ENCODE measurements at places on chromosomes 3 and 15.

DNA sequence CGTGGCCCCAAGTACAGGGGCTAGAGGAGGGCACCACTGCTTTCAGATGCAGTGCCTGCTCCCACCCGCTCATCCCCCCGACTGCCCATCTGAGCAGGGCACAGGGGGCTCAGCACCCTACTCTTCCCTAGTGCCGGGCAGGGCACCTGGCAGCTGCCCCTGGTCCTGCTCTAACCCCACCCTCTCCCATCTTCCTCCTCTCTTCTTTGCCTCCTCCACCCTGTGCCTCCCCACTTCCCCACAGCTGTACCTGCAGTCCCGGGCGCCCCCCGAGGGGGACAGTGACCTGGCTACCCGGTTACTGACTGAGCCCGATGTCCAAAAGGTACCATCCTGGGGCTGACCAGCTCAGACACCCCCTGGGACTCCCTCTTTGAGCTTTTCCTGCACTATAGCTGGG is 12.8 kb downstream of the NBEAL2 start:
- no peak for DNase-seq

- DNase-seq, result no peak
These were observed 401.1 kb downstream of the NAALADL2 start for GRCh38 chr3:175260145-175260794.

DNA sequence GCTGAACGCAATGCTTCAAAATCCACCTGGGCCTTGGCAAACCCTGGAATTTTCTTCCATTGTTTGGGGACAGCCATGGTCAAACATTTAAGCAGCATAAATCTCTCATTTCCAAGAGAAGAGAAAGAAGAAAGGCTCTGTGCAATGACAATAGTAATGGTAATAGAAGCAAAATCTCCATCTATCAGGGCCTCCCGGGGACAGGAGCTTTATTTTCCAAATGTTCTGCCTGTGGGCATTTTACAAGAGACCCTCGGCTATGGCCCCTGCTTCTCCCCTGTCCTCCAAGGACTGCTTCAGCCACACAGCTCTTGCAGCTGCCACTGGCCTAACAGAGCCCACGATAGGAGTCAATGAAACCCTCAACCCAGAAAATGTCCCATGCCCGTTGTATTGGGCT is 12.7 kb upstream of the FAM240A start:
- no peak for DNase-seq

GRCh38 chr3:17795711-17796110 is 53.3 kb upstream of the TBC1D5 start:
- no peak for DNase-seq

GRCh38 chr3:104412608-104413580 is 953.8 kb upstream of the ALCAM start:
- no peak for DNase-seq

DNA sequence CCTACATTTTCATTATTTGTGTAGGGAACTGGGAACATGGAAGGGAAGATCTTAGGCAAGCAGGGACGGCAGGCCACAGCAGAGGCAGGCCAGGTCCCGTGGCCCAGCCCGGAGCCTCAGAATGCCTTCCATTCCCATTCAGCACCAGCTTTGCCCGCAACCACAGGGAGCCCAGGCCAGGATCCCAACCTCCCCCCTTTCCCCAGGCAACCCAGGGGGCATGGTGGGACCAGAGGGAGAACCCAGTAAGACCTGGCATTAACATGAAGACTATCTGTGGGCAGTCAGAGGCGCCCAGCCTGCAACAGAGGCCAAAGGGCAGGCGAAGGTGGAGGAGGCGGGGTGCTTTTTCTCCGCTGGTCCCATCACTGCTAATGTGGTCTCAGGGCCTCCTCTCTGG is 135.6 kb downstream of the TPRA1 start:
- no peak for DNase-seq

GRCh38 chr3:117409701-117410459 is 700.3 kb downstream of the TUSC7 start:
- no peak for DNase-seq

DNA sequence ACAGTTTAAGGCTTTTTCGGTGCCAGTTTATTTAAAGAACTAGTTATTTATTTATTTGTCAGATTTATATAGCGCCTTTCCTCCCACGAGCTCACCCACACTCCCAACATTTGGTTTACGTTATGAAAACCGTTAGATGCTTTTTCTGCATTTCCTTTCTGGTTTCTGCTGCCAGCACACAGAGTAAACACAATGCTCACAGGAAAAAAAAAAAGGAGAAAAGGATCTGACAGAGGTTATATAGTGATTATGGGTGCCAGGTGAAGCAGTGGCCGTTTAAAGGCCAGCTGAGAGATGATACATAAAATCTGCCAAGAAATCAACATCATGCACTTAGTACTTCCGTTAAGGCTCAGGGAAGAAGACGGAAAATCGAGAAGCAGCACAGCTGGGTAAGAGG is 37.9 kb downstream of the ETV5 start:
- DNase-seq, result no peak

- DNase-seq, result no peak
These were observed 62.8 kb upstream of the GATA2 start for GRCh38 chr3:128555841-128556240.

GRCh38 chr3:146308222-146308621 is 57.3 kb upstream of the PLSCR4 start:
- DNase-seq, result no peak

DNA sequence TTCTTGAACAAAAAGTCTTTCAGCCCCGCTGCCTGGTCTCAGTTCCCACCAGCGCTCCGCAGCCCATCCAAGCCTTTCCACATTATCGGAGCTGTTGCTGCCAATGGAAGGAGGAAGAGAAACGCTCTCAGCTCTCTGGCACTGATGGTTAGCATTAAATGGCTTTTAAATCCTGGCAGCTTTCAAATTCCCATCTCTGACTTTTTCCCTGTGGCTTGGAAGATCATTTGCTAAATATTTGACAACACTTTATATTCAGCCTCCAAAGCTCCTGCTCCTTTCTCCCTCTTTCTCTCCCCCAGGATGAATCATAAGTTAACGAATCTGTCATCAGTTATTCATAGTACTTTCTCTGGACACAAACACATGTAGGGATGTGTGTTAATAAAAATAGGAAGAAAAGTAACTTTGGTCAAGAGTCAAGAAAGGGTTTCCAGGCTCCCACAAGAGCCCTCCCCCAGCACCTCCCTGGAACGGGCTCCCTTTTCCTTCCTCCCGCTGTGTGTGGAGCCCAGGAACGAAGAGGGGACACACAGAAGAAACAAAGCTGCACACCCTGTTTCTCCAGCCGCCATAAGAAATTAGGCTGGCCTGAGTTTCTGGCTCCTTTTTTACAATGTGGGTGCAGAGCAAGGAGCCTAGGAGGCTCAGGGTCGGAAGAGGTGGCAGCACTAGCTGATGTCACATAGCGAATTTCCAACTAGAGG is 47.6 kb upstream of the TSEN2 start:
- DNase-seq, result no peak

DNA sequence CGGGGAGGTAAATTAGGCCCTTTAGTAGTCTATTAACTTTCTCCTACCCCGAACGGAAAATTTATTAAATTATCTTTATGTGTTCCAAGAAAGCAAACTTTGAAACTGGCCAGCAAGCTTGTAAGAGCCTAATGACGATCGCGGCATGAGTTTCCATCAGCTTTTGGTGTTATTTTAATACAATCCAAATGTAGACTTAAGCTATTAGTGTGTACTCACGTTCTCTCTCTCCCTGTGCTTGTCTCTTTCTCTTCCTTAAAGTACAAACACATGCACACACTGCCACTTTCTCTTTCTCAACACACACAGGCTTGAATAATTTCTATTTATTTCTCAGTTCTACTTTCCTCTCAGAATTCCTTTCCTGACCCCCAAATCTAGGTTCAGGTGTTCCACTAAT is 108.8 kb upstream of the MME start:
- DNase-seq, result no peak

GRCh38 chr15:65655026-65655425 is 33.3 kb downstream of the SLC24A1 start:
- no peak for DNase-seq

GRCh38 chr3:147614210-147614609 is 205.0 kb downstream of the ZIC1 start:
- no peak for DNase-seq

DNA sequence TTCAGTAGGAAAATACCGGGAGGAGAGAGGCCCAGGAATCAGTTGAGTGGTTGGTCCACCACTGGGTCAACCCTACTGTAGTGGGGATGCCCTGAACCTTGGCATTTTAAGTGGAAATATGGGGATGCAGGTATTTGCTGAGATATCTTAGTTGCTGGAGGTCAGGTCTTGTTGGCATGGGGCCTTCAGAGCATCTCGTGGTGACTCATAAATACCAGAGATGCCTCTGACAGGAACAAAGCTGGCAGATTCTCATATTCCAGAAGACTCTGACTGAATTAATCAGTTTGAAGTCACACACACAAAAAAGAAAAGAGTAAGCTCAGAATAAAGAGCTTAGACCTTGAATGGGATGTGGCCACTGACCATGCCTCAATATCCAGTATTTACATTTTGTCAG is 91.6 kb downstream of the CACNA2D3 start:
- DNase-seq, result no peak

GRCh38 chr3:180835501-180835900 is 77.0 kb upstream of the FXR1 start:
- no peak for DNase-seq

DNA sequence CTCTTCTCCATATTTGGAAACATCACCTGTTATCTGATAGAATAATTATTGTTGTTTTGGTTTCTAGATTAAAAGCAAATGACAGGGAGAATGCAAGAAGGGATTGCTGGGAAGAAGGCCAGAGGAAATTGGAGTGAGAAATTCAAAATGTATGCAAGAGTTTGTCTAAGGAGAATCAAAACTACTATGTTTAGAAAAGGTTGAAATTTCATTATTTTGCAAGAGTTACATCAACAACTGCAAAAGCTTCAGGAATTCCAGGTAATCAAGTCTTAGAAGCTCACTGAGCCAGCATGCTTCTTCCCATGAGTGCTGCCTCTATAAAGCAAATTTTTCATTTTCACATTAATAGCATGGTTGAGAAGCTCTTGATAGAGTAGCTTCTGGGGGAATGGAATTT is 177.2 kb upstream of the GBE1 start:
- no peak for DNase-seq

DNA sequence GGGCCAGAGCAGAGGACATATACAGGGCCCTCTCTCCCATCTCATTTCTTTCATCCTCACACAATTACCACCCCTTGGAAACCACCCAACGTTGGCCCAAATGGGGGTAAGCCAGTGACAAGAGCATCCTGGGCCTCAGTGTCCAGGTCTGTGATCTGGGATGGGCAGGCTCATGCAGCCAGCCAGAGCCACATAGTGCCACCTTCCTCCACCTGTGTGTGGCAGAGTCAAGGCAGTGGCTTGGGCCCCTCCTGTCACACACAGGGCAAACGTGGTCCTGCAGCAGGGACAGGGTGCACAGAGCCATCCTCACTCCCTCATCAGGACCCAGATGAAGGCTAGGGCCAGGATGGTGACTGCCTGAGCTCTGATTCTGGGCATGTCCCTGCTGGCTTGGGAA is 2.3 kb upstream of the MYL3 start:
- no peak for DNase-seq

GRCh38 chr3:30696403-30696819 is 90.0 kb downstream of the TGFBR2 start:
- no peak for DNase-seq

DNA sequence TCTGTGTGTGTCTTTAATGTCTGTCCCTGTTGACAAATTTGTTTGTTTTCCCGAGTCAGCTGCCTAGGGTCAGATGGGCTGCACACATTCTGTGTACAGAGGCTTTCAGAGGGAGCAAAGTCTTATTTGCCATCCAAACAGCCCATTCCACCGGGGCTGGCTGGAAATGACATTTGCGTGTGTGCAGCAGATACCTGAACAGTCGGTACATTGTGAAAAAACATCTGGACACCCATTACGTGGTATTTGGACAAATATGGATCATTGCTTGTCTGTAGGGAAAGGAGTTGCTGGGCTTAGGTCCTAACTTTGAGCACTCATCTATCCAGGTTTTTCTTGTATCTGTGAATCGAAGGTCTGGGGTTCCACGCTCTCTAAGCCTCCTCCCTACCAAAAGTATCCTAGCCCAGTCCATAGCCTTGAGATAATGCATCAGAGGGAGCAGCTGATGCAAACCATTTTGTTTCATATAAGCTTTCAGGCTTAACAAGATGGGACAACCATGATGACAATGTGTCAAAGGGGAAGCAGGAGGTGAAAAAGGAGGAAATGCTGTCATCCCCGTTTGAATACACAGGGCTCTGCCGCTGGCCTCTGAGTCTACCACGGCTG is 22.2 kb upstream of the CMTM8 start:
- no peak for DNase-seq

DNA sequence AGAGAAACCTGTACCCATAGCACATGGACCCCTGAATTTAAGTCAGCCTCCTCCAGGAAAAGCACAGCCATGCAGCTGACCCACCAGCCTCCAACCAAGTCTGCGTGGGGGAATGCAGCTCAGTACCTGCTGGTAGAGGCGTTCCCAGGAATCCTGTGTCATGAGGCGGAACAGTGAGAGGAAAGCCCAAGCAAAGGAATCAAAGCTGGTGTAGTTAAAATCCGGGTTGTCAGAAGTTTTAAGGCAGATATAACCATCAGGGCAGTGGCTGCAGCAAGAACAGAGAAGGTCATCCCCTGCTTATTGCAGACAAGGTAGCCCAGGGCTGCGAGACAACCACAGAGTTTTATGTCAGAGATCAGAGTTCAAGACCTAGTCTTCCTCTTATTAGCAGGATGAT is 59.1 kb downstream of the SCN10A start:
- no peak for DNase-seq

- DNase-seq, result no peak
These were observed 80.6 kb downstream of the MYO9A start for GRCh38 chr15:72037321-72037720.

GRCh38 chr15:77959432-77959879 is 118.1 kb downstream of the TBC1D2B start:
- DNase-seq, result peak; percentile 72

DNA sequence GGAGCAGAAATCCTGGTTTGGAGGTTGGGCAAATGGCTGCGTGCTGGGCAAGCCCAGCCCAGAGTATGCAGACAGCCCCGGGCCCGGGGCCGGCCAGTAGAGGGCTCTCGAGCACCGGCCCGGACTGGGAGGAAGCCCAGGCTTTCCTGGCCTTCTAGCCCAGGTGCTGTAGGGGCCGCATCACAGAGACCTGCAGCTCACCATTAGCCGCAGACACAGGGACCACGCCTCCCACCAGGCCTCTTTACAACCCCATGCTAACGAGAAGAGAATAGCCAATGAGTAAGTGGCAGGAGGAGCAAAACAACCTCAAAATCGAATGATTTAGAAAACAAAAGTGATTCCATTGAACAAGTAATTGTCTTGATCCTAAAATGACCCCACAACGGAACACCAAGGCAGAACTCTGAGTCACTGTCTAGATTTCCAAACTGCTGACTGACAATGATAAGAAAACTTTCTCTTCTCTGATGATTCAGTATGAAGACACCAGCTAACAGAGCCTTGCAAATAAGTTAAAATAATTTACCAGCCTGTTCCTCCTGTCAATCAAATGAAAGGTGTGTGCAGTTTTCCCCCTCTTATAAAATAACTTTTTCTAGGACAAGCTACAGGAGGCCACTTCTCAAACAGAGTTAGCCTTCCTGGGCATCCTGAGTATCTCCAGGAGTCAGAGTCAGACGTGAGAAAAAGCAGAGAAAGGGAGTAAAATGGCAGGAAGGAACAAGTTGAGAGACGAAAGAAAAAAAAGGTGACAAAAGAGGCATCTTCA is 102.2 kb downstream of the DGKG start:
- no peak for DNase-seq
